ENCODE measurements at places on chromosomes 5 and 9. TPM values are rescaled to one million over a fixed set of nuclear protein-coding genes. Genes with fewer than 3 reads are reported as not detected.
A peak's percentile ranks its signal among the peaks of the same experiment; 100 is the strongest.

DNA sequence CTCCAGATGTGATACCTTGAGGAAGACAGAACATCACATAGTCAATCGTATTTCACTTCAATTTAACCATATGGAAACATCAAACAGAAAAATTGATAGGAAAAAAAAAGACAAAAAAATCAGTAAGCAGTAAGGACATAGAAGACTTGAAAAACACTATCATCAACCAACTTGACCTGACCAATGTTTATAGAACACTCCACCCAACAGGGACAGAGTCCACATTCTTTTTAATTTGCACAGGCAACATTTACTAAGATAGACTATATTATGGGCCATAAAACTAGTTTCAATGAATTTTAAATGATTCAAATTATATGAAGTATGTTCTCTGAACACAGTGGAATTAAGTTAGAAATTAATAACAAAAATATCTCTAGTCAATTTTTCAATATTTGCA is 20.8 kb upstream of the MACIR start:
- no peaks in the 10 kb centered on the region for H3K27me3 ChIP-seq
- no peaks in the 10 kb centered on the region for H3K36me3 ChIP-seq
- DNase-seq, result no peak
- no peaks in the 10 kb centered on the region for H3K4me1 ChIP-seq

DNA sequence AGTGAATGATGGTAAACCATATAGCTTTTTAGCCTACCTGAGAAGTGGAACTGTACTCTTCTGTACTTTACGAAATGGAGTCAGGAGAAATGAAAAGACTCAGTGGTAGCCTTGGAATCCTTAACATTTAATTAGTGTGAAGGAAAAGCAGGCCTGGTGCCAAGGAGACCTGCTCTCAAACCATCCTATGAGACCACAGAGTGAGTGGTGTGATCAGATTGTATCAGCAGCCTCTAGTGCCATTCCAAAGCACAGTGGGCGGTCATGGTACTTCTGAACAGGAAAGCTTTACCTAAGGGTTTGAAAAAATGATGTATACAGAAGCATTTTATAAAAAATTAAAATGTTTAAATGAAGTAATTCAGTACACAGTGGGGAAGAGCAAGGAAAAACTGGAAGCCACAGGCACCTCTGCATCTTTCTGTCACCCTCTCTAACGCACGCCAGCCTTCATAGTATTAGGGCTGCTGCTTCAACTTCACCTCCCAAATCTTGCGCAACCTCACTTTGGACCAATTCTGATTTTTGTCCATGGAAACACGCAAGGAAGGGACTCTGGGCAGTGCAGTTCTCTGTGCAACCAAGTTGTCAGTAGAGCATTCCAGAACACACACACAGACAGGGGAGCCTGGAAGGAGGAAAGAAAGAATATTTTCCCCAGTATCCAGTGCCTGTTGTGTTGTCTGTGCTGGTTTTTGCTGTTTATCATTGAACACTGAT is 203.7 kb downstream of the SH3GL2 start:
- H3K27ac ChIP-seq, result no peak overlapping the region
- no peak for DNase-seq
- no peaks in the 10 kb centered on the region for H3K27me3 ChIP-seq
- H3K4me3 ChIP-seq, result no peak overlapping the region

DNA sequence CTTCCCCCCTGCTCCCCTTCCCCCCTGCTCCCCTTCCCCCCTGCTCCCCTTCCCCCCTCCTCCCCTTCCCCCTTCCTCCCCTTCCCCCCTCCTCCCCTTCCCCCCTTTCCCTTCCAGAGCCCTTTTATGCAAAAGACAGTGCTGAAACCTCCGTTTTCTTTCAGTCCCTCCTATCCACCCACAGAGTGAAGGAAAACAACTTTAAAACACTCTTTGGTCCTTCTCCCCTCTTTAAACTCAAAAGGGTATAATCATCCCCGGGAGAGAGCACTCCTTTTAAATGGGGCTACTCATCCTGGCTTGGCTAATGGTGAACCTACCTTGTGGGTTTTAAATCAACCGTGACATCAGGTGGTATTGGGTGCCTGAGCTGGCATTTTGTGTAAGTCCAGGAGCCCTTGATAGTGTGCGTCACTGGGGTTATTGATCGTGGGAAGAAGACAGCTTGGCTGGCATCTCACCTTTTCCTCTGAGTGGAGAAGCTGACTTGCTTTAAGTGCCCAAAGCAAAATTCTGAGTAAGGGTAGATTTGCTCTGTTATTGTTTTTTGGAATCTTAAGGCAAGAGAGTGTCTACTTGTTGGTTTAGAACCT is 2.7 kb downstream of the LARP1 start:
- peak overlapping the region; percentile 16 for H3K27ac ChIP-seq
- H3K36me3 ChIP-seq, result no peaks in the 10 kb centered on the region
- peaks cover 36% of the 10 kb centered on the region for H3K4me1 ChIP-seq
- H3K4me3 ChIP-seq, result peak overlapping the region; percentile 43
- no peak for DNase-seq
- no peaks in the 10 kb centered on the region for H3K27me3 ChIP-seq

DNA sequence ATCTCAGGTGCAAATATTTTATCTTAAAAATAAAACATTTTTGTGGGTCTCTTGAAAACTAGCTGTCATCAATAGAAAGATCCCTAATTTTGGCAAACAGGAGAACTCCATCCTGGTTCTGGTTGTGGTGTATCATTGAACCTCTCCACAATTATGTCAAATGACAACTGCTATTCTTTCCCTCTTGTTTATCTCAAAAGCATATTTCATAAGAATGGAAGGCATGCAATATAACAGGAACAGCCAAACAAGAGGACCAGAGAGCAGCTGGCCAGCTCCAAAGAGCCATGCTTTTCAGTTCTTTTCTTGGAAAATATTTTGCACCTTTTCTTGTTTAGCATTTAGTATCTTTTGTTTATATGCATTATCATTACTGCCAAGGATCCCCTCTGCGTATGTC is 125.4 kb downstream of the ADAMTS6 start:
- no peaks in the 10 kb centered on the region for H3K36me3 ChIP-seq
- no peak for DNase-seq
- no peaks in the 10 kb centered on the region for H3K4me1 ChIP-seq
- H3K27me3 ChIP-seq, result no peaks in the 10 kb centered on the region
- no peak overlapping the region for H3K4me3 ChIP-seq

- no peak overlapping the region for H3K4me3 ChIP-seq
- no peaks in the 10 kb centered on the region for H3K4me1 ChIP-seq
- H3K36me3 ChIP-seq, result no peaks in the 10 kb centered on the region
- H3K27ac ChIP-seq, result no peak overlapping the region
Measured at GRCh38 chr9:126430124-126430523, 103.5 kb downstream of the MVB12B start.

- DNase-seq, result no peak
- no peak overlapping the region for H3K27ac ChIP-seq
- H3K36me3 ChIP-seq, result no peaks in the 10 kb centered on the region
- no peaks in the 10 kb centered on the region for H3K4me1 ChIP-seq
- no peak overlapping the region for H3K4me3 ChIP-seq
Measured at GRCh38 chr5:16018970-16019369, 160.6 kb downstream of the MARCHF11 start.

GRCh38 chr5:64188776-64189175 is 23.1 kb downstream of the RNF180 start:
- H3K27ac ChIP-seq, result no peak overlapping the region
- H3K36me3 ChIP-seq, result no peaks in the 10 kb centered on the region
- H3K4me1 ChIP-seq, result peaks cover 6% of the 10 kb centered on the region
- DNase-seq, result no peak
- no peak overlapping the region for H3K4me3 ChIP-seq

DNA sequence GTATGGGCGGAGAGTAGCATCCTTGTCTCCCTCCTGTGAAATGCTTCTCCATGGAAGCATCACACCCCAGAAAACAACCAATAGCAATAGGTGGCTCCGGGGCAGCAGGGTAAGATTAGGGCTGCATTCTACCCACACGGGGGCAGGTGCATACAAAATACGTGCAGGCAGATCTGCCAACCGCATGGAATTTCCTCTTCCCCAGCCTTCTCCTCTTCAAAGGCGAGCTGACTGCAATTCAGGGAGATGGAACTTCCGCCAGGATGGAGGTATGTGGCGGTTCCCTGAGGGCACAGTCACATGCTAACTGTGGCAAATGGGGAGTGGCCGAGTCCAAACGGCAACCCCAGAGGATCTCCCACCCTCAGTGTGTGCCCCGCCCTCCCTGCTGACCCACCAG is 81.5 kb downstream of the LMNB1 start:
- no peak overlapping the region for H3K27ac ChIP-seq
- DNase-seq, result no peak
- H3K27me3 ChIP-seq, result no peaks in the 10 kb centered on the region
- H3K36me3 ChIP-seq, result no peaks in the 10 kb centered on the region

GRCh38 chr9:104118916-104119315 is 24.8 kb downstream of the SMC2 start:
- no peak overlapping the region for H3K4me3 ChIP-seq
- no peaks in the 10 kb centered on the region for H3K27me3 ChIP-seq
- H3K27ac ChIP-seq, result no peak overlapping the region
- no peaks in the 10 kb centered on the region for H3K36me3 ChIP-seq

GRCh38 chr9:85895685-85896084 is 45.3 kb upstream of the NAA35 start:
- no peaks in the 10 kb centered on the region for H3K36me3 ChIP-seq
- DNase-seq, result no peak
- H3K27me3 ChIP-seq, result no peaks in the 10 kb centered on the region
- H3K4me1 ChIP-seq, result no peaks in the 10 kb centered on the region

GRCh38 chr9:134637241-134637640 is 4.4 kb upstream of the COL5A1 start:
- H3K4me3 ChIP-seq, result no peak overlapping the region
- H3K36me3 ChIP-seq, result no peaks in the 10 kb centered on the region
- no peaks in the 10 kb centered on the region for H3K27me3 ChIP-seq
- H3K27ac ChIP-seq, result no peak overlapping the region

DNA sequence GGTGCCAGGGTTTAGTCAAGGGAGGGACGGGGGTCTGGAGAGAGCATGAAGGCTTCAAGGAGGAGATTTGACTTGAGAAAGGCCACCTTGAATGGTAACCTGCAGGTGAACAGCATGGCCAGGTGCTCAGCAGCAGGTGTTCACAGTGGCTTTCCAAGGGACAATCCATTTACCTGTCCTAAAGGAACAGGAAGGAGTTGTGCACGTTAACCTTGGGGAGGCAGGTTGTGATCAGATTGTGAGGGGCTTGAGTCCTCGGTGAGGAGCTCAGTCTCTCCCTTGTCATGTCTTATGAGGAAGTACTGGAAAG is 120.1 kb upstream of the ERCC6L2 start:
- H3K27ac ChIP-seq, result no peak overlapping the region
- no peaks in the 10 kb centered on the region for H3K4me1 ChIP-seq
- no peak overlapping the region for H3K4me3 ChIP-seq
- H3K36me3 ChIP-seq, result no peaks in the 10 kb centered on the region
- no peaks in the 10 kb centered on the region for H3K27me3 ChIP-seq
- DNase-seq, result no peak

DNA sequence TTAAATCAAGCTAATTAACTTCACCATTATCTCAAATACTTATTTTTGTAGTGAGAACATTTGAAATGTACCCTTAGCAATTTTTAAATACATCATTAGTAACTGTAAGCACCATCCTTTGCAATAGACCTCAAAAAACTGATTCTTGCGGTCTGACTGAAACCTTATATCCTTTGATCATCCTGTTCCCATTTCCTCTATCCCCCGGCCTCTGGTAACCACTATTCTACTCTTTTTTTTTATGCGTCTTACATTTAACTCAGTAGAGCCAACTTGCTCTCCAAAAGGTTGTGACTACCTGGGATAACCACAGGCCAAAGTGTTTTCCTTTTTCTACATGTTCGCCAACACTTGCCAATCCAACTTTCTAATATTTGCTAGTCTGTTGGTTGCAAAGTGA is 106.1 kb downstream of the IRX1 start:
- no peaks in the 10 kb centered on the region for H3K27me3 ChIP-seq
- H3K27ac ChIP-seq, result no peak overlapping the region
- no peaks in the 10 kb centered on the region for H3K4me1 ChIP-seq
- DNase-seq, result no peak
- H3K36me3 ChIP-seq, result no peaks in the 10 kb centered on the region

DNA sequence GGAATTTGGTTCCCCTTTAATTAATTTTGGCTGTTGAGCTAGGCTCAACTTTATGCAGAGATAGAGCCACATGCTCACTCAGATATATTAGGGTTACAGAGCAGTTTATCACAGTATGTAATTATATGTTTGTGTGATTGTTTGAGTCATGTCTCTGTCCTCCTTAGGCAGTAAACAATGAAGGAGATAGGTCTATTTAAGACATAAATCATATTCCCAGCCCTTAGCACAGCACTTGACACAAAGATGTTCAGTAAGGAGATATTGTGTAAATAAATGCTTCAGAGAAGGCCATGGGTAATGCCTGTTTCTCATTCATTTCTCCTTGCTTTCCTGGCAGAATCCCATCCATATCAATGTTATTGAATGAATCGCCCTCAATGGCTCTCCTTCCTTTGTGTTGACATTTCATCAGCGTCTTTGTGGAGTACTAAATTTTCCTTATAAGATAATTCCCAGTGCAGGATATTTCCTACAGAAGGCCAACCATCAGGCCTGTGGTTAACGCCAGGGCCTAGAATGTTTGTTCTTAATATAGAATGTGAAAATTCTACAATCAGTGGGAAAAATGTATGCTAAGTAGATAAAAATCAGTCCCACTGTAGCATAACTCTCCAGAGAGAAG is 408.0 kb downstream of the EBF1 start:
- no peak for DNase-seq
- no peak overlapping the region for H3K4me3 ChIP-seq
- no peaks in the 10 kb centered on the region for H3K27me3 ChIP-seq
- H3K27ac ChIP-seq, result no peak overlapping the region
- no peaks in the 10 kb centered on the region for H3K36me3 ChIP-seq

GRCh38 chr5:21910731-21911130 is 942.4 kb downstream of the CDH12 start:
- no peaks in the 10 kb centered on the region for H3K4me1 ChIP-seq
- no peak overlapping the region for H3K27ac ChIP-seq
- H3K36me3 ChIP-seq, result no peaks in the 10 kb centered on the region
- DNase-seq, result no peak
- no peaks in the 10 kb centered on the region for H3K27me3 ChIP-seq

DNA sequence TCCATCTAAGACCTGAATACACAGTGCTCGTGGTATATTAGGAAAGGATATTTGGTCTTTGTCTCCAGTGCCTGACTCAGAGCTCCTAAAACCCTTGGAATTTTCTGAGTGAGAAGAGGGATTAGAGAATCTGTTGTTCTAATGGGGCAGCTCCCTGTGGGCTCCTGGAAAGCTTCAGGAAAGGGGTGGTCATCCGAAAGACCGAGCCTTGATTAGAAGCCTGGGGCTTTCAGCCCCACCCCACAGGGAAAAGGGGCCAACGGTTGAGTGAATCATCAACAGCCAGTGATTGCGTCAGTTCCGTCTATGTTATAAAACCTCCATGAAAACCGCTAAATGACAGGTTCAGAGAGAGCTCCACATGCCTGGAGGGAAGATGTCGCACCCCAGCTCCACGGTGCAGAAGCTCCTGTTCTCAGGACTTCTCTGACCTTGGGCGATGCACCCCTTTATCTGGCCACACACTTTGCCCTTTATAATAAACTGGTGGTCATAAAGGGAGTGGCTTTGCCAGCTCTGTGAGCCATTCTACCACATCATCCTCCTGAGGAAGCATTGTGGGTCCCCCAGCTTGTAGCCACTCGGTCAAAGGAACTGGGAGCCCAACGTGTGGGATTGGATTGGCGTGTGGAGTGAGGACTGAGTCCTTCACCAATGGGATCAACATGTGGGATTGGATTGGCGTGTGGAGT is 71.0 kb upstream of the ICE1 start:
- no peak overlapping the region for H3K4me3 ChIP-seq
- H3K4me1 ChIP-seq, result no peaks in the 10 kb centered on the region
- DNase-seq, result no peak
- H3K36me3 ChIP-seq, result no peaks in the 10 kb centered on the region

The ADCY2 gene
- total RNA-seq, result 2.2 TPM

The TAF11L10 gene
- not detected for total RNA-seq

The TAF1L gene
- not detected for total RNA-seq

The CERCAM gene
- 25.5 TPM for total RNA-seq

The GNA14 gene
- total RNA-seq, result 10.4 TPM

Data from kidney (tissue), 22 donors.